ENCODE measurements at places on chromosomes 6 and 20. TPM values are rescaled to one million over a fixed set of nuclear protein-coding genes. Genes with fewer than 3 reads are reported as not detected.

MTO1 gene
- 51.4 TPM for total RNA-seq

CDH4 gene
- 25.0 TPM for total RNA-seq

DEFB116 gene
- total RNA-seq, result not detected

SAMD3 gene
- not detected for total RNA-seq

CLIC5 gene
- total RNA-seq, result not detected

NRSN1 gene
- total RNA-seq, result not detected

C20orf204 gene
- total RNA-seq, result 1.1 TPM

DNA sequence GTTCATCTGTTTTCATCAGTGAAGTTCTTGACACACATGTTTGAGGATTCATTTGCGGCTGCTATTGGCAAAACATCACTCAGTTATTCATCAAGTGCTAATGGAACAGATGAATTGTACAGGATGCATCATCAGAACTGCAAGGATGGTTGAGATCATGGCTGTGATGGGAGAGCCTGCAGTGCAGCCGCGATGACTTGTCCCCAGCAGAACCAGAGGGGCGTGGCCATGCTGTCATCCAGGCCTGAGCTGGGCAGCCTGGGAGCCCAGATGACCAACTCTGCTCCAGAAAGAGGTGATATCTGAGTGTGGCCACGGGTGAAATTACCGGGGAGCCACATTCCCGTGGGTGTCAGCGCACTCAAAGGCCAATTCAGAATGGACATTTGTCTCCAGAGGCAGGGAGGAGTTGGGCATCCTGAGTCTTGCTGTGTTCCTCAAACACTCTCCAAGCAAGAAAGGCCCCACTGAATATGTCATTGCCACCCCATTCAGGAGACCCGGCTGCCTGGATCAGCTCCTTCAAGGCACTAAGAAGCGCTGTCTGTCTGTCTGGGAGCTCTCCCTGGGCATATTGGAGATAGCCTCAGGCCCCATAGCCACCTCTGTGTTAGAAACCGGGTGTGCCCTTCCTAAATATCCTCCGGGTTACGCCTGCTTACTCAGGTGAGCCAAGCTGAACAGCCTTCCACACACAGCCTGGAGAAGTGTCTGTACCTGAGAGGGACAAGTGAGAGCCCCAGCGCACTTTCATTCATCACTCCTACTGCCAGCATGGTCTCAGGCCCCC is 66.7 kb downstream of the SYNDIG1 start:
- DNase-seq, result no peak

DNA sequence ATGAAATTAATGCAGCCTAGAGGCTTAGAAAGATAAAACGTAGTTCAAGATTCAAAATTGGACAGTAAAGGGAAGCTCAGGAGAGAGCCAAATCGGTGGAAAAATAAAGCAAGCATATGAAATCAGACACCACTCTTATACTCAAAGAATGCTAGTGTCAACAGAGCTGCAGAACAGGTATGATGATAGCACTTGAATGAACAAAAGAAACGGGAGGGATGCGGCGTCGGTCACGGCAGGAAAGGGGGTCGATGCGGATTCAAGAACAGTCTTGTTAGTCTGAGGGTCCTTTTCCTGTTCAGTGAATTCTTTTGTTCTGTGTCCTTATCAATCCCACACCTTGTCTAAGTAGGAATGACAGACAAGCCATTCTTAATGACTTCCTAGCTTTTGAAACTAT is 114.4 kb downstream of the FOXC1 start:
- no peak for DNase-seq

DNA sequence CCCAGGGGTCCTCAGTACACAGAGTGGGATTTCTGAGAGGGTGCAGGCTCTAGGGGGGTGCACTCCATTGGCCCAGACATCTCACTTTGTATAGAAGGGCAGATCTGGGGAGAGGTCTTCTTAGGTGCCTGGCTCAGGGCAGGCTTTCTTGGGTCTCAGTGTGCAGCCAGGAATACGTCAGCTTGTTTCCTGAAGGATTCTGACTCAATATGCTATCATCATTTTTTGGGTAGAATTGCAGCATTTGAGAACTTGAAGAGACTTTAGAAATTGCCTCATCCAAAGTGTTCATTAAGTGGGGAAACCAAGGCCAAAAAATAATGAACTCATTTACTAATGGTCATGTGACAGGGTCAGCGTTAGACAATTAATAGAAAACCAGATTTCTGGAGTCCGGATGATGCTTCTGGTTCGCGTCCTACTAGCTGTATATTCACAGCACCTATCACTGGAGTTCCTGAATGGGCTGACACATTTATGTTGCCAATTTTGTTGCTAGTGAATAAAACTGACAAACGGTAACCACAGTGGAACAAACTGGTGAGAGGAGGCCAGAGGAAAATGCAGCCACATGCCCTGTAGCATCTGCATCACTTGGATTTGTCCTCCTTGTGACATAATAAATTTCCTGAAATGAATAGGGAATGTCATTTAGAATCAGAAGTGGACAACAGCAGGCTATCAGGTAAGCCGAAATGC is 238.9 kb downstream of the TBC1D7 start:
- DNase-seq, result no peak

DNA sequence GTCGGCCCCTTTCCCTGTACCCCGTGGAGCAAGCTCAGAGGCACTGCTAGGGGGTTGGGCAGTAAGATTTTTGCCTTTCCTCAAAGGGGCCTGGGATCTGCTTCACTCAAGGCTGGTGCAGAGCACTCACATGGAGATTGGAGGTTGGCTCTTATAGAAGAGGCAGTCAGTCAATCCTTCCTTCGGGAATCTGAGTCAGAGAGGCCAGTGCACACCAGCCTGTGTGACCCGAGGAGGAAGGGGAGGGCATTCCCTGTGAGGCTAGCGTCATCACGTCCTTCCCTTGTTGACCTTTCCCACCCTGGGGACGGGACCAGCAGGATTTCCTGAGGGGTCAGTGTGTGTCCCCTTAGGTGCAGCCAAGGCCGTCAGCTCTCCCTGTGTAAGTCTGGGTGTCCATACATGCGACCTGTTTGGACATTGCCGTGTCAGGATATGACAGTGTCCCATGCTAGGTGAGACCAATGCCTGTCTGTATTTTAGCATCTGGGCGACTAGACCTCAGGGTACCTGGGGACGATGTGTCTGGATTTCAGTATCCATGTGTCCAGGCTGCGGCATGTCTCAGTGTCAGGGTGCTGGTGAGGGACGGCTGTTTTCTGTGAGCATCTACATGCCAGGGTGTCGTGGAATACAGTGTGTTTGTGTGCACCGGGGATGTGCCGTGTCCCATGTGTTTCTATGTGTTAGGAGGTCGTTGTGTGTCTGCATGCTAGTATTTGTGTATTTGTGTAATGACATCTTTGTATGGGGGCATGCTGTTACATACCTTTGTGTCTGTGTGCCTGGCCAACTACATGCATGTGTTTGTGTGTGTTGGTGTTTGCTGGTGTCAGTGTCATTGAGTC is 2.8 kb upstream of the ZNF512B start:
- DNase-seq, result no peak

DNA sequence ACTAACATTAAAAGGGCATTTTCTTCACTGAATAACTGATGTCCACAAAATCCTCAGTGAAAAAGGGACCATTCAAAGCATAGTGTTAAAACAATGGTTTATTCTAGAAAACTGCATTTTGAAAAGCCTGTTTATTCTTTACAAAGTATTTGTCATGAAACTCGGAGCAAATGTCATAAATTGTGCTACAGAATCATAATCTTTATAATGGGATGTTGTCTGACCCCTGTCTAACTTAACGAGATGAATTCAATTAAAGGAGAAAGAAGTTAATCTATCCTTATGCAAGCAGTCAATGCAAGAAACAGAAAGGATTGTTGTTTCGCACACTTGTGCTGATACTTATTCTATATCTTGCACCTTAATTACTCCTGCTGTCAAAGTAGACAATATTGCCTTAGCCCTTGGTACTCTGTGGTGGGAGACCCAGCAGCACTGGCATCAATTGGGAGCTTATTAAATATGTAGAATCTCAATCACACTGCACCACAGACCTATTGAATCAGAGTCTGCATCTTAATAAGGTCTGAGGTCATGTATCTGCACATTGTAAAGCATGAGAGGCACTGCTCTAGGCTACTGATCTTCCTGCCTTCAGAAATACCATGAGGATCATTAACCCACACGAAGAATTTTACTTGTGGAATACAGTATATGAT is 708.3 kb downstream of the HDGFL1 start:
- DNase-seq, result no peak

DNA sequence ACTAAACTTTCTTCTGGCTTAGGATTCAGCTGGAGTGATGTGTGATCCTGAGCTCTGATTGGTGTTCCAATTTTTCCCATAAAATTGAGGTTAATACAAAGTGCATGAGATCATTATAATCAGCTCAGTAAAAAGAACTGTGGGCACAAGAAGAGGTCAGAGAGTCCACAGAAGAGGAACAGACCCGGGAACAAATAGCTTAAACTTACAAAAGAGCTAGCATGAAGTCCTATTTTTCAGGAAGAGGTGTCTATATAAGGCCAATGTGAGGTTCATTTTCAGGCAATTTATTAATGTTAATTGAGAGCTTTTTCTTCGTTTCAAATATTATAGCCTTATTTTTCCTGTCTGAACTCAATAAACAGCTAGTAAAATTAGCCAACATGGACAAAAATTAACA is 26.9 kb upstream of the STX11 start:
- no peak for DNase-seq

Data from MCF 10A (cell line).